ENCODE measurements at places on chromosomes 2 and 18. TPM values are rescaled to one million over a fixed set of nuclear protein-coding genes. Genes with fewer than 3 reads are reported as not detected.

NFE2L2 gene
- total RNA-seq: 90.7 TPM

RPS27A gene
- 1,804 TPM for total RNA-seq

NTSR2 gene
- total RNA-seq: not detected

HOXD1 gene
- not detected for total RNA-seq

DLGAP1 gene
- total RNA-seq: 1.5 TPM

NAPG gene
- 39.2 TPM for total RNA-seq

FECH gene
- 21.4 TPM for total RNA-seq

STPG4 gene
- total RNA-seq: not detected

TMEM178A gene
- total RNA-seq: 3.4 TPM

Measured in gastroesophageal sphincter (tissue), 4 donors.